NCI-H524 (cell line): ENCODE measurements at places on chromosomes 4 and X.

DNA sequence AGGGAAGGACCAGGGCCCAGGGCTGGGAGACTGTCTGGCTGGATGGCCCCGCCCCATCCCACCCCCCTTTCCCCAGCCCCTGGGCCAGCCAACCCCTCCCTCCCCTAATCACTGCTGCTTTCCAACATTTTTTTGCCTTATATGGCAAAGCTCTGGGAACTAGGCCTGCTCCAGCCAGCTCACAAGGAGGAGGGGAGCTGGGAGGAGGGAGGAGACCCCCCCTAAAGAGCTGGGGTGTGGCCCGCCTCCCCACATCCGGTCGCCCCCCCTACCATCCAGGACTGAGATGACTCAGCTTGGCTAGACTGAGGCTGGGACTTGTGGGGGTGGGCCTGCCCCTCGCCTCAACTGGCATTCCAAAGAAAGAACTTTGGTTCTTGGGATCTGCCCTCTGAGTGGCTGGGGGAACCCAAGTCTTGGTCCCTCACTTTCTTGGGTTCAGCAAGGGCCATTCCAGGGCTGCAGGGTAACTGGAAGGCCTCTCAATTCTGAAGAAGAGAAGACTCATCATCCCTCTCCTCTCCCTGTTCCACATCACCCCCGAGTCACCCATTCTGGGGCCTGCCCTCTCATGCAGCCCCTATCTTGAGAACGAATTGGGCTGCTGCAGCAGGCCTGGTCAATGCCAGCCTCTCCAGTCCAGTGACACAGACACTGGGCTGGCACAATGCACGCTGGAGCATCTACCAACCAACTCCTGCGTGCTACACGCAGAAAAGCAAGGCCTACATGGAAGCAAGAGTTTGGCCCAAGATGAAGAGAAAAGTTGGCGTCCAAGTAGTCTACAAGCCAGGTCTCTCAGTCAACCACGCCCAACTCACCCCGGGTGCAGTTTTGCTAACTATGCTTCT lies 4.8 kb downstream of the FLNA start:
- no peak for DNase-seq

GRCh38 chrX:45434231-45434630 lies 233.6 kb upstream of the DIPK2B start:
- DNase-seq, result no peak

DNA sequence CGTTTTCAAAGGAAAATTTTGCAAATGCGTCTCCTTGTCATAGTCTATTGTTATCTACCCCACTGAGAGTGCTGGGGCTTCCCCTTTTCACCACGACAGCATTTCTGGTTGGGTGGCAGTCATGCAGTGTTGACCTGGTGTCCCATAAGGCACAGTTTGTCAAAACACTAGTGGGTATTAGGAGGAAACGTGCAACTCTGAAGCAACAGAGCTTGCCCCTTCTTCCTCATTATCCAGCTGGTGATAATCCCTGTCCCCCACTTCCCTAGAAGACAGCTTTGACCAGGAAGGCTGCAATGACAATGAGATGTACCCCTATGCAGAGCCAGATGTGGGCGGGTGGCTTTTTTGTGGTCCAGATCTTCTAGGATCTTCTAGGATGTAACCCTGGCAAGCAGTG lies 1.8 kb downstream of the TBC1D1 start:
- DNase-seq, result no peak

DNA sequence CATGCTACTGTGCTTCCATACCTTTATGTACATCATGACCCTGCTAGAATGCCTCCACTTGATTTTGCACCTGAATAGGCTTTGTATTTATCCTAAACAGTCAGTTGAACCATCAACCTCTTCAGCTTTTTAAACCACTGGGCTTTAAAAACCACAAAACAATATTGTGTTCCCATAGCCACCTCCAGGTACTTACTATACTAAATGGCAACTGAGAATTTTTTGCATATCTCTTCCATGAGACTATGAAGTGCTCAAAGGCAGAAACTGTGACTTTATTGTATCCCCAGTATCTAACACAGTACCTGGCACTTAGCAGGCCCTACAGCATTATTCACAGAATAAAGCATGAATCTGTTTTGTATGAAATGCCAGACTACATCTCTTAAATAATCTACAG lies 39.7 kb downstream of the ANAPC10 start:
- DNase-seq, result no peak

- no peak for DNase-seq
Measured at GRCh38 chrX:113305496-113305895, 464.9 kb upstream of the AMOT start.

GRCh38 chrX:44529310-44529709 lies 13.3 kb downstream of the FUNDC1 start:
- DNase-seq, result peak; percentile 8

GRCh38 chr4:101355767-101356702 lies 8.7 kb upstream of the PPP3CA start:
- no peak for DNase-seq

DNA sequence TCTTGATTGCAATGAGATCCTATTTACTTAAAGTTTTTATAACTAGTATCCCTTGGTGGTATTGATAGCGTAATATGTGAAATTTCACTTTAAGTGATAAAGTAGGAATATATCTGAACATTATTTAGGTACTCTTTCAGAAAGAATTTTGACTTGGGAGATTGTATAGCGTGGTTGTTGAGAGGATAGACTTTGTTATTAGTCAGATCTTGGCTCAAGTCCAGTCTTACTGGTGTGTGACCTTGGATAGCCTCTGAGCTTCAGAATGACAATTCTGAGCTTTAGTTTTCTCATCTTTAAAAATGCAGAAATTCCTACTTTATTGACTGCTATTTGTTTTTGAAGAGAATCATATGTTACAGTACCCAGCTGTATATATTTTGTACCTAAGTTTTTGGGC lies 32.6 kb downstream of the DCK start:
- no peak for DNase-seq

GRCh38 chr4:166499820-166500219 lies 626.8 kb downstream of the TLL1 start:
- no peak for DNase-seq

DNA sequence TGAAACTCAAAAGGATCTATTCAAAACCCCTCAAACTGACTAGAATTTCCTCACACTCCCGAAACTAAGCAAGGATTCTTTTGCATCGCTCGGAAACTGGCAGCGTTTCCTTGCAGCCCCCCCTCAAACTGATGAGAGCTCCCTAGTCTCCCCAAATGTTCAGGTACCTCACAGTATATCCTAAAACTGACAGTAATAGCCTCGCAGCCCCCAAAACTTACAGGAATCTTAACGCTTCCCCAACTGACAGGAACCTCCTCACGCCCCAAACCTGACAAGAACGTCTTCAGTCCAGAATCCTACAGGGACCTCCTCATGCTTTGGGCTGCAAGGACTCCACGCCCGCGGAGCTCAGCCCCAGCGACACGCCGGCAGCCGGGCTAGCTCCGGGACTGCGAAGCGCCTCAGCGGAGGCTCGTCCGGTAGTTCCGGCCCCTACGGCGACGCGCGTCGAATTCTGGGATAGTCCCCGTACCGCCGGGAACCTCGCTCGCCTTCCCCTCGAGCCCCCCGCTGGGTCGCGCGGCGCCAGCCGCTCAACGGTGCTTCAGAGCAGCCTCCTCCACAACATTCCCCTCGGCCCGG lies 640 bp downstream of the PHF8 start:
- DNase-seq, result peak; percentile 44

DNA sequence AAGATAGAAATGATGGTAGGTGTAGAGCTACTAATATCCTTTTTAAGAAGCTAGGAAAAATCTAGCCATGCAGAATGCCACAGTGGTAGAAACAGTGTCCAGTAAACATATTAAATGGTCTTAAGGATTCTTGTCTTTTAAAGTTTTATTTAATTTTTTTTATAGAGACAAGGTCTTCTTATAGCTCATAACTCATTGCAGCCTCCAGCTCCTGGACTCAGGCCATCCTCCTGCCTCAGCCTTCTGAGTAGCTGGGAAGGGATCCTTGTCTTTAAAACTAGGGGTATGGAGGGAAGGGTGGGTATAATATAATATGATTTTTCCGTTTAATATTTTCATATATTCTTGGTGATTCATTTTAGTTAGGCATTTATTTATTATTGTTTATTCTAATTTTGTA lies 3.8 kb downstream of the TMEM165 start:
- DNase-seq, result no peak

- DNase-seq, result no peak
Measured at GRCh38 chr4:155929833-155930232, 23.8 kb downstream of the CTSO start.

- DNase-seq, result no peak
Measured at GRCh38 chr4:8846046-8846720, 25.5 kb downstream of the HMX1 start.

GRCh38 chr4:110830461-110830860 lies 207.6 kb upstream of the PITX2 start:
- DNase-seq, result no peak
